Lower lobe of right lung (tissue), 2 donors: ENCODE measurements at places on chromosomes 12 and 14. TPM values are rescaled to one million over a fixed set of nuclear protein-coding genes. Genes with fewer than 3 reads are reported as not detected.

The TSPAN19 gene
- total RNA-seq, result 6.6 TPM

GRCh38 chr14:99422228-99423010 is 58.2 kb downstream of the SETD3 start:
- H3K27me3 ChIP-seq, result no peaks in the 10 kb centered on the region
- peaks cover 8% of the 10 kb centered on the region for H3K36me3 ChIP-seq
- H3K27ac ChIP-seq, result no peak overlapping the region
- no peak overlapping the region for H3K4me3 ChIP-seq
- H3K4me1 ChIP-seq, result peaks cover 24% of the 10 kb centered on the region
- DNase-seq, result no peak

GRCh38 chr12:807041-807735 is 54.8 kb downstream of the WNK1 start:
- no peaks in the 10 kb centered on the region for H3K36me3 ChIP-seq
- no peak overlapping the region for H3K27ac ChIP-seq
- no peak for DNase-seq

The NID2 gene
- total RNA-seq, result 14.6 TPM

The HELB gene
- 6.4 TPM for total RNA-seq

DNA sequence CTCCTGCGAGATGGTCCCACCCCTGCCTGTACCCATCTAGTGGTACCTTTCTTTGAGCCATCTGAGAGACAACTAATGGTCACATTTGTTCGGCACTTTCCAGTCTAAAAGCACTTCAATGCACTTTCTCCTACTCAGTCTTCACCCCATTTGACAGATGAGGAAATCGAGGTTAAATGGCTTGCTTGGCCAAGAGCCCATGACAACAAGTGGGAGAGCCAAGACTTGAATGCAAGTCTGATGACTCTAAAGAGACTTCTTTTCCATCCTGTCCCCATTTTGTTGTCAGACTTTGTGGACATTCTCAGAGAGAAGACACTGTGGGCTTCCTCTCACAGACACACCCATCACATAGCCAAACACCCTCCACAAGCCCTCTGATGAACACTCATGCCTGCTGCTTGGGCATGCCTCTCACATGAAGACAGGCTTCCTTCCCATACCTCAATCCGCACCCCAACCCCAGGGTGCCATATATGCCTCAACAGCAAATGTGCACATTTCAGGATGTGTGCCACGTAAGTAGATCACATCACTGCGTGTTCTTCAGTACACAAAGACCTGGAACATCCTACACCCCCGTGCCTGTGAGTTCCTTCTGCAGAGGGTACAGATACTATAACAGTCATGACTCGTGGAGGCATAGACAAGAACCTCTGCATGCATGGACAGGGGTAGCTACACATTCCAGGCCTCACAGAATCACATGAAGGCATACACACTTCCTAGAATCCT is 805 bp downstream of the MYH7 start:
- H3K36me3 ChIP-seq, result no peaks in the 10 kb centered on the region
- H3K27ac ChIP-seq, result no peak overlapping the region
- no peak overlapping the region for H3K4me3 ChIP-seq
- no peaks in the 10 kb centered on the region for H3K4me1 ChIP-seq
- no peak for DNase-seq
- no peaks in the 10 kb centered on the region for H3K27me3 ChIP-seq

The LHX5 gene
- not detected for total RNA-seq

The TMTC1 gene
- 24.8 TPM for total RNA-seq

The SMCO2 gene
- 0.47 TPM for total RNA-seq

The CFAP251 gene
- total RNA-seq, result 8.2 TPM

- no peak for DNase-seq
- no peaks in the 10 kb centered on the region for H3K4me1 ChIP-seq
- H3K27ac ChIP-seq, result no peak overlapping the region
- H3K4me3 ChIP-seq, result no peak overlapping the region
- no peaks in the 10 kb centered on the region for H3K36me3 ChIP-seq
- H3K27me3 ChIP-seq, result no peaks in the 10 kb centered on the region
Observed at GRCh38 chr12:114649585-114649984, 34.4 kb downstream of the TBX3 start.

The LGR5 gene
- 1.2 TPM for total RNA-seq

- no peak for DNase-seq
- no peak overlapping the region for H3K27ac ChIP-seq
- H3K36me3 ChIP-seq, result no peaks in the 10 kb centered on the region
- peaks cover 15% of the 10 kb centered on the region for H3K4me1 ChIP-seq
- no peak overlapping the region for H3K4me3 ChIP-seq
- H3K27me3 ChIP-seq, result no peaks in the 10 kb centered on the region
Observed at GRCh38 chr14:89249065-89249695, 167.9 kb downstream of the FOXN3 start.

DNA sequence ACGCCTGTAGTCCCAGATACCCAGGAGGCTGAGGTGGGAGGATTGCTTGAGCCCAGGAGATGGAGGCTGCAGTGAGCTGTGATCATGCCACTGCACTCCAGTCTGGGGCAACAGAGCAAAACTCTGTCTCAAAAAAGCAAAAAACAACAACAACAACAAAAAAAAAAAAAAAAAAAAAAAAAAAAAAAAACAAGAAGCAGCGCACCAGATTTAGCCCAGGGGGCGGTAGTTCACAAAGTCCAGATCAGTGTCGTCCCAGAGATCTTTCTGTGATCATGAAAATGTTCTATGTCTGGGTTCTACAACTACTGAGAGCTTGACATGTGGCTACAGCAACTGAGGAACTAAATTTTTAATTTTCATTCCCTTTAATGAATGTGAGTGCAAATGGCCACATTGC is 27.4 kb downstream of the OAS2 start:
- no peak for DNase-seq
- H3K4me3 ChIP-seq, result no peak overlapping the region
- H3K36me3 ChIP-seq, result peaks cover 95% of the 10 kb centered on the region
- H3K27me3 ChIP-seq, result no peaks in the 10 kb centered on the region
- H3K27ac ChIP-seq, result no peak overlapping the region
- no peaks in the 10 kb centered on the region for H3K4me1 ChIP-seq

DNA sequence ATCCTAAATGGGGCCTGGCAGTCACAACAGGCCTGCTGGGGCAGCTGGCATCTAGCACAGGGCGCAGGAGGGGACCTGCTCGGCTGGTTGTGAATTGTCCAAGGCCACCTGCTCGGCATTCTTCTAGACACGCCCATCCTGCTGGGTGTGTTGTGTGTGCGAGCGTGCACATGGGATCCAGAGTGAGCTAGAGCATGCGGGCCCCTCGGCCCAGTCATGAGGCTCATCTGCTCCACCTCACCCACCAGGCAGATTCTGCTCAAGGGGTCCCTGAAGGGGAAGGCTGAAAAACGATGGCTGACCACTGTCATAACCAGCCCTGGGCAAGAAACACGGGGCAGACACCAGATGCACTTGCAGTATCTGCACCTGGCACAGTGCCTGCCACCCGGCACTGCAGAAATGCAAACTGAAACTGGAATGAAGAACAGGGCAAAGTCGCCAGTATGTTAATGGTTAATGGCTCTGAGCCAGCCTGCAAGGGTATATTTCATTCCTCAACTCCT is 31.8 kb downstream of the MAX start:
- H3K27ac ChIP-seq, result no peak overlapping the region
- H3K36me3 ChIP-seq, result peaks cover 58% of the 10 kb centered on the region
- DNase-seq, result peak; percentile 69
- peaks cover 38% of the 10 kb centered on the region for H3K4me1 ChIP-seq
- no peaks in the 10 kb centered on the region for H3K27me3 ChIP-seq
- no peak overlapping the region for H3K4me3 ChIP-seq

The PZP gene
- 2.7 TPM for total RNA-seq

DNA sequence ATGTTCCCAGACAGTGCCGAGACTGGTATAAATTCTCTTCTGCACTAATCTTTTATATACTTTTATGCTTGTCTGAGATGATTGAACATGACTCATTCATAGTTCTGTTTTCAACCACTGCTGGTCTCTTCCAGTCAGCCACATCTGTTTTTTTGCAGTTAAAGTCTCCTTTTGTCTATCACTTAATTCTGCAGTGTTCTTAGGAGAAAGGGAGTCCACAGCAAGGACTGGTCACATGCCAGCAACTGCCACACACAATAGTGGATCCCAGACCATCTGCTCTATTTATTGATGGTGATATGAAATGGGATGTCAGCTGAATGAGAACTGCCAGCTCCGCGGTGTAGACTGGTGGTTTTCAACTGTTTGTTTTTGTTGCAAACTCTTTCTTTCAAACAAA is 379.8 kb downstream of the MED13L start:
- no peak for DNase-seq
- H3K27me3 ChIP-seq, result no peaks in the 10 kb centered on the region
- H3K4me3 ChIP-seq, result no peak overlapping the region
- no peak overlapping the region for H3K27ac ChIP-seq
- no peaks in the 10 kb centered on the region for H3K4me1 ChIP-seq

DNA sequence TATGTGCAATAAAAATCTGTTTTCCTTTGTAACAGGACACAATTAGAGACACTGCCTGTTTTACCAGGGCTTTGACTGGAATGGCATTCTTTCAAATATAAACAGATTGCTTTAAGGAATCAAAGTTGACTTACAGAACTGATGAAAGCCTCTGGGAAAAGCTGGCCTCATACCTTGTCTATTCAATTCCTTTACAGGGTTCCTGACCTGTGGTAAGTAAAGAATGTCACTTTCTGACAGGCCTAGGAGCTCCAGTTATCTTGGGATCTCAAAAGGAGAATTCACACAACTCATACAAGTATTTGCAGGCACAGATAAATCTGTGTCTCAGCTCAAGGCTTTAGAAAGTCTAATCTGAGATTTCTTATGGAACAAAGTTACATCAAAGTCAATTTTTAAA is 88.4 kb downstream of the BCAT1 start:
- H3K27me3 ChIP-seq, result no peaks in the 10 kb centered on the region
- H3K4me3 ChIP-seq, result no peak overlapping the region
- peaks cover 16% of the 10 kb centered on the region for H3K4me1 ChIP-seq
- no peak for DNase-seq
- no peaks in the 10 kb centered on the region for H3K36me3 ChIP-seq

The IFI27 gene
- total RNA-seq, result 340 TPM

The GUCY2C gene
- not detected for total RNA-seq

DNA sequence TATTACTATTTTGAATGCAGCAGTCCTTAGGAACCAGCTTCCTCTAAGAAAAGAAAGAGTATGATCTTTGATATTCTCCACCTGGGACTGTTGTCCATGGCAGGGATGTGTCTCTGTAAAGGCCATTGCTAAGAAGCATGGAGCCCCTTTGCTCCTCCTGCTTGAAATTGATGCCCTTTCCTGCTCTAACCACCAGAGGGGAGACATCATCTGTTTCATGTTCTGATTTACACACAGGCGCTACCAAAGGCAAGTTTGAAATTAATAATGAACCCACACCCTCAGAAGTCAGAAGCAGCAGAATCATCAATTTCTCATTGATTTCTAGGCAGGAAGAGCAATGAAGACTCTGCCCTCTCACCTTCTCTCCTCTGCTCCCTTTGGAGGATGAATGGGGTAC is 253.8 kb downstream of the RMST start:
- H3K27me3 ChIP-seq, result no peaks in the 10 kb centered on the region
- H3K27ac ChIP-seq, result no peak overlapping the region
- no peaks in the 10 kb centered on the region for H3K4me1 ChIP-seq

DNA sequence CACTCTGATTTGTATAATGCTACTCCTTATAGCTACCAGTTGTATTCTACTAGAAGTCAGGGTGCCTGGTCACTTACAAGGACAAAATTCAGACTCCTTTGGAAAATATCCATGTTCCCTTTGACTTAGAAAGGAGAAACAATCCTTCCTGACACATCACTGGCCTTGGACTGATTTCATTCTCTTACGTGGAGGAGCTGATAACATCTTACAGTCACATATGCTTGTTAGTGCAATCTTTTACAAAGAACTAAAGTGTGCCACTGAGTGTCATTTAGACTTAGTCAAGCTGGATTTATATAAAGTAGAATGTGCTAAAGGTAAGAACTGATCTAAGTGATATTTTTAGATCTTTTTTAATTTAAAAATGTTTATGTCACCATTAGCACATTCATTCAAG is 131.0 kb upstream of the TMTC2 start:
- H3K36me3 ChIP-seq, result no peaks in the 10 kb centered on the region
- no peak overlapping the region for H3K4me3 ChIP-seq
- no peaks in the 10 kb centered on the region for H3K4me1 ChIP-seq
- no peak overlapping the region for H3K27ac ChIP-seq
- H3K27me3 ChIP-seq, result no peaks in the 10 kb centered on the region

- no peaks in the 10 kb centered on the region for H3K4me1 ChIP-seq
- no peak for DNase-seq
- no peaks in the 10 kb centered on the region for H3K36me3 ChIP-seq
- H3K27ac ChIP-seq, result no peak overlapping the region
- H3K27me3 ChIP-seq, result no peaks in the 10 kb centered on the region
- H3K4me3 ChIP-seq, result no peak overlapping the region
Observed at GRCh38 chr12:56803750-56804149, 40.6 kb downstream of the HSD17B6 start.

- no peak for DNase-seq
- peak overlapping the region; percentile 92 for H3K27ac ChIP-seq
- no peaks in the 10 kb centered on the region for H3K27me3 ChIP-seq
- H3K4me3 ChIP-seq, result peak overlapping the region; percentile 55
- H3K4me1 ChIP-seq, result peaks cover 23% of the 10 kb centered on the region
Observed at GRCh38 chr14:23319746-23320583, 1.3 kb upstream of the PABPN1 start.

DNA sequence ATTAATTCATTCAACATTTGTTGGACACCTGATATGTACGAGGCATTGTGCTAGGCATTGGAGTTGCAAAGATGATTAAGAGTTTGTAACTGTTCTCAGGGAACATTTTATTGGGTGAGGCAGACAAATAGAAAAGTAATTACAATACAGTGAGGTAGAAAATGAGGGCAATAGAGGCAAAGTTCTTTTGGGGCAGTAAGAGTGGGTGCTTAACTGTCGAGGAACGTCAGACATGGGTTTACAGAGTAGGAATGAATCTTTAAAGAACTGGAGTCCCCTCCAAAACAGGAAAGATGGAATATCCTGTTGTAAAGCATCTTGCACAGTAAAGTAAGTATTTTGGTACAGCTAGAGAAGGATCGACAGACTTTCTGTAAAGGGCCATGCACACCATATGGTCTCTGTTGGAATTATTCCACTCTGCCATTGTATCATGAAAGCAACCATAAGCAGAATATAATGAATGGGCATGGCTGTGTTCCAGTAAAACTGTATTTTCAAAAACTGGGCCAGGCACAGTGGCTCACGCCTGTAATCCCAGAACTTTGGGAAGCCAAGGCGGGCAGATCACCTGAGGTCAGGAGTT is 9.1 kb downstream of the CREBL2 start:
- H3K4me3 ChIP-seq, result no peak overlapping the region
- peaks cover 21% of the 10 kb centered on the region for H3K4me1 ChIP-seq
- peaks cover 6% of the 10 kb centered on the region for H3K36me3 ChIP-seq
- no peak for DNase-seq
- H3K27ac ChIP-seq, result no peak overlapping the region

The KCNH3 gene
- total RNA-seq, result 2.3 TPM

DNA sequence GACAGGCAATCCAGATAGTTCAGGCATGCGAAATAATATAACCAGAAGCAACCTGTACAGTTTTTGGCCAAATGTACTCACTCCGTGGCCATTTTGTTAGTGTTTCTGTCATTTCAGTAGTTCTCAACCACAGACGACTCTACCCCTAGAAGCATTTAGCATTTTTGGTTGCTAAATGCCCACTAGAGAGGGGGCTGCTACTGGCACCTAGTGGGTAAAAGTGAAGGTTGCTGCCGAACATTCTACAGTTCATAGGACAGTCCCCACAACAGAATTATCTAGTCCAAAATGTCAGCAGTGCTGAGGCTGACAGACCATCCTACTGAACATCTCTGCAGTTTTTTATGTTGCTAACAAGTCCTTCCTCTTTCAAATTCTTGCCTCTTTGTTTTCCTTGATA is 107.4 kb downstream of the TSHR start:
- H3K27me3 ChIP-seq, result no peaks in the 10 kb centered on the region
- H3K27ac ChIP-seq, result no peak overlapping the region
- no peak for DNase-seq
- no peaks in the 10 kb centered on the region for H3K36me3 ChIP-seq
- H3K4me3 ChIP-seq, result no peak overlapping the region
